A172 (cell line): ENCODE measurements at places on chromosomes 13 and 19. TPM values are rescaled to one million over a fixed set of nuclear protein-coding genes. Genes with fewer than 3 reads are reported as not detected.

The GPC5 gene
- not detected in 2 replicates for total RNA-seq

The RFPL4AL1 gene
- total RNA-seq: 1.6 TPM in 1 of 2 replicates, not detected in the other

The IGFL2 gene
- total RNA-seq: not detected in 2 replicates

GRCh38 chr13:81493144-81493543 is 1152.2 kb upstream of the SPRY2 start:
- no peak for DNase-seq

DNA sequence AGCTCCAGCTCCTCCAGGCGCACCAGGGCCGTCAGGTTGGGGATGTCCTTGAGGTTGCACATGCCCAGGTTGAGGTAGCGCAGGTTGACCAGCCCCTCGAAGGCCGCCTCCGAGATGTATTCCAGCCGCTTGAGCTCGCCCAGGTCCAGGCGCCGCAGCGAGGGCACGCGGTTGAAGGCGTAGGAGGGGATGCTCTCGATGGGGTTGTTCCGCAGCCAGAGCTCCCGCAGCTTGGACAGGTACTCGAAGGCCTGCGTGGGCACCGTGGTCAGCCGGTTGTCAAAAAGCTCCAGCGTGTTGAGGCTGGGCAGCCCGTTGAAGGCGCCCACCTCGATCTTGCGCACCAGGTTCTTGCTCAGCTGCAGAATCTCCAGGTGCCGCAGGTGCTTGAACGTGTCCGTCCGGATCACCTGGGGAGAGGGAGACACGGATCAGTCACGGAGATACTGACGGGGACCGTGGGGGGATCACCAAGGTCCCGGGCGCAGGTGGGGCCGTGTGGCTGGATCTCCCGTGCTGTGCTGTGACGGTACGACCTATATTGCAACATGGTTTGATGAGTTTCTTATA is 5.4 kb upstream of the ASPDH start:
- DNase-seq: no peak

DNA sequence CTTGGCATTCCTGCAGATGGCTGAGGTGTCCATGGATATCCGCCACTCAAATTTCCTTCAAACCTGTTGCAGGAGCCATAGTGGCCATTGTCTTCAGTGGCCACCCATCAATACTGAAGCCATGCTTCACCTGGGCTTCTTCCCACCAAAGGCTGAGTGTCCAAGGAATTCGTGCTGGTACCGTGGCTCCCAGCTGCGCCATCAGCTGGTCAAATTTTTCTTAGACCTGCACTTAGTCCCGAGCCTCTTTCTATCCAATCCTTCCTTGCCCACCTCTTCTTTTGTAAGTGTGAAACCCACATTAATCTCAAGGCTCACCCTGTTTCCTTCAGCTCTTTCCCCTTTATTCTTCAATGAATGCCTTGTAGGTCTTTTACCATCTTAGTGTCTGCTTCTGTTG is 152.1 kb downstream of the PCDH9 start:
- no peak for DNase-seq

- no peak for DNase-seq
Observed at GRCh38 chr19:3639479-3639878, 12.9 kb upstream of the CACTIN start.

- no peak for DNase-seq
Observed at GRCh38 chr13:104816726-104817125, 1718.7 kb downstream of the EFNB2 start.

GRCh38 chr19:38665219-38665931 is 17.9 kb downstream of the ACTN4 start:
- DNase-seq: no peak

DNA sequence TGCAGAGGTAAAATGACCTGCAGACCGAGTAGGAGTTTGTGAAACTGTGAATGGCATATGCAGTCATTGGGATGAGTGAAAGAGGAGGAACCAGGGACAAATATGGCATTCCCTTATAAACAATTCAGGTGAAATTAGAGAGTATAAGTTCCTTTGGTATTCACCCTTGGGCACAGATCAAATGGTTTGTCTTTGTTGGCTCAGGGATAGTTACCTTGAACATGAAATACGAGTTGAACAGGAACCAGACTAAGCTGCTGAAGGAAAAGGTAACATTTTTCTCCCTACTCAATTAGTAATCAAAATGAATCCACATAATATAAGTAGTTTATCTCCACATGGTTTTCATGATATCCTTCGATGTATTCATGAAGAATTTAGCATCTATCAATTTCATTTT is 50.5 kb downstream of the SLITRK1 start:
- DNase-seq: no peak

GRCh38 chr13:82693607-82694006 is 1188.7 kb downstream of the SLITRK1 start:
- no peak for DNase-seq
